ENCODE measurements at places on chromosomes 7 and 10.

DNA sequence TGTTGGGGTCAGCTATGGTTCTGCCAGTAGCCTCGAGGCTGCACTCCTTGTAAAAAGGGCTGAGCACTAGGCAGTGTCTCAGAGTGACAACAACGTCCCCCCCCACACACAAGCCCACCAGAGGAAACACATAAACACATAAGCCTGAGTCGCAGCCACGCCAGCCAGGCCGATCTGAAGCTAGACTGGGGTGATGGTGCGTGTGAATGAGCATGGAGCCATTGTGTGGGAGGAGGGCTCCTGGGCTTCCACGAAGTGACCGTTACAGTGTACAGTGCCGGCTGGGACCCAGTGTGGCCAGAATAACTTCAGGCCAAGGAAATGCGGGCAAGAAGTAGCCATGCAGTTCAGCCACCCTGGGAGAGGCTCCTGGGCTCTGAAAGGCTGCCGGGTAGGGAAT lies 3.7 kb upstream of the C10orf105 start:
- DNase-seq, result no peak

GRCh38 chr7:32489788-32490126 lies 423 bp downstream of the LSM5 start:
- DNase-seq, result no peak

- DNase-seq, result no peak
These were observed 221.0 kb downstream of the TWIST1 start for GRCh38 chr7:18896343-18896975.

DNA sequence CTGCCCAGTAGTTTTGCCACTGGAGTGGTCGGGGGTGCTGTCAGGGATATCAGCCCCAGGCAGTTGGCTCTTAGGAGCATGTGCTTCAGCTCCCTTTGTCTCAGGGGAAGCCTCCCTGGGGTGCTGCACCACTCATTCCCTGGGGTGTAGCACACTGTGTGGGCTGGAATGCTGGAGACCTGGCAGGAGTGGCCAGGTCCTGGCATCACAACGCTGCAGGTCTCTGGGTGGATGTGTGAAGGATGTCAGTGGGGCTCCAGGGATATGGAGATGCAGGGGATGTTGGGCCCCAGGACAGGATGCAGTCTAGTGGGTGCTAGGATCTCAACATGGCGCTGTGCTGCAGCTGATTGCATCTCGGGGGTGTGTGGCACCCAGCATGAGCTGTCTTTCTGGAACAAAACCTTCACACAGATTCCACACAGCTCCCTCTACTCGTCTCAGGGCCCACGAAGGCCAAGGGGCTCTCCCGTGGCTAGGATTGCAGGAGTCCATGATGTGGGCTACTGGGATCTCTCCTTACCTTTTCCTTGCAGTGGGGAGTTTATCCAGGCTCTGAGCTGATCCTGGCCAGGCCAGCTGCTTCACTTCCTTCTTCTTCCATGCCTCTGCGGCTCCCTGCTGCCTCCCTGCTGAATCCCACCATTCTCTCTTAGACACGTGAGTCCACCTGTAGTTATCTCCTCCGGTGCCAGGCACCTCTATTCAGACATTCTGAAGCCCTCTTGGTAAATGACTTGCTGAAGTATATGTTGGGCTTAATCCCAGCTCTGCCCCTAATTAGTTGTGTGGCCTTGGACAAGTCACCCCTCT lies 295.1 kb downstream of the RPS24 start:
- DNase-seq, result no peak

- DNase-seq, result no peak
These were observed 32.1 kb upstream of the CALD1 start for GRCh38 chr7:134747326-134747725.

GRCh38 chr10:80199828-80200227 lies 5.5 kb downstream of the ANXA11 start:
- no peak for DNase-seq

DNA sequence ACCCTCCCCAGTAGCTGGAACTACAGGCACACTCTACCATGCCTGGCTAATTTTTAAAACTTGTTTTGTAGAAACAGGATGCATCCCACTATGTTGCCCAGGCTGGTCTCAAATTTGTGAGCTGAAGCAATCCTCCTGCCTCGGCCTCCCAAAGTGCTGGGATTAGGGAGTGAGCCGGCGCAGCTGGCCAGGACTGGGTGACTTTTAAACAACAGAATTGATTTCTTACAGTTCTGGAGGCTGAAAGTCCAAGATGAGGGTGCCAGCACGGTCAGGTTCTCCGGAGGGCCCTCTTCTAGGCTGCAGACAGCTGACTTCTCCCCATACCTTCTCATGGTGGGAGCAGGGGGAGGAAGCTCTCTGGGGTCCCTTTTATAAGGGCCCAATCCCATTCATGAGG lies 75.2 kb upstream of the CHST15 start:
- no peak for DNase-seq

DNA sequence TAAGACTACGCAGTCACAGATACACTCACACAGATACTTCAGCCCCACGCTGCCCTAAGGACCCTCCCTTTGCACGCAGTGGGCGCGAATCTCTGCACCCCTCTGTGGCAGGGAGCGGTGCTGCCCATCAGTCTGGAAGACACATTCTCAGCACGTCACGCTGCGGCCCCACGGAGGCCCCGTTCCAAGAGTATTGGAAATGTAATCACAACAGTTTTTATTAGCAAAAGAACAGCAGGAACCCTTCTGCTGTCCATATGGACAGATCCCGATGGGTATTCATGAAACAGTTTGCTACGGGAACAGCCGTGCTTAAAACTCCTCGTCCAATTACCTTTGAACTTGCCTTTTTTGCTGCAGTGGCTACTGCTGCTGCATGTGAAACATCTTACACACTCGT lies 131.0 kb downstream of the RPS24 start:
- DNase-seq, result no peak

- DNase-seq, result no peak
These were observed 101.1 kb downstream of the RAPGEF5 start for GRCh38 chr7:22255834-22256233.

DNA sequence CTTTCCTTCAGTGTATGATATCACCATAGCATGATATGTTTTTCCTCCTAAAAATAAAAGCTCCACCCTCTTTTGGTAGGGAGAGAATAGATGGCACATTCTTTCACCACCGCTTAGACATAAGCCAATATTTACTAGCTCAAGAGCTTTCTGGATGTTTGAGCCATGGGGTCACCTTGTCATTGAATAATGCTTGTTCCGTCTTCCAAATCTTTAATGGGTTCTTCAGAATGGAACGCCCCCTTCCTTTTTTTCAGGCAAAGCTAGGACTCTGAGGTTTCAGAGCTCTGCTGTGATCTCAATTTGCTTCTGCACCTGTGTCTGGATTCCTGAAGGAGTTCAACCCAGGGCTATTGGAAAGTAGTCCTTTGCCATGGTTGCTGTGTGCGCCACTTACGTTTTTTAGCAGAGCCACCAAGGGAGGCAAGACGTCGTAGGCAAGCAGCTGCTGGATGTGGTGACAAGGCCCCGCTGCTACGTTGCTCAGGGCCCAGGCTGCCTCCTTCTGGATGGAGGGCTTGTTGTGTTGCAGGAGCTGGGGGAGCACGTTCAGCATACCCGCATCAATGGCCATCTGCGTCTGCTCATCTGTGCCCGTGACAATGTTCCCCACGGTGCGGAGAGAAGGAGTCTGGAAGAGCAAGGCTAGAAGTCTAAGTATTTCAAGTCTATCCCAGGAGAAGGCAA lies 23.2 kb downstream of the KPNA7 start:
- DNase-seq, result no peak

DNA sequence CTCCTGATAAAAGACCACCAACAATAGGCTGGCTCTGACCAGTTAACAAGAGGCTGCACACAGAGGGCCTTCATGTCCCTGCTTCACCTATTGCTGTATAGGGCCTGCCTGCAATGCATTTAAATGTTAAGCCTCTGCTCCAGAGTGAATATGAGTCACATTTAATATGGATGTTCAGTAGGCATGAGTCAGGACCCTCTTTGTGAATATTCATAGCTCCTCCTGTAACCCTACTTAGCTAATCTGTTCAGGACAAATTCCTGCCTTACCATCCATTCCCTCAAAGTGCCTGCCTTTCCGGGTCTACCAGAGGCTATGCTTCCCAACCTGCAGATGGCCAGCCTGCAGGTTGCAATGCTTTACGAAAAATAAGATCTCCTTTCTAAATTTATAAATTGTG lies 32.5 kb downstream of the ARHGAP22 start:
- no peak for DNase-seq

GRCh38 chr10:78964952-78965633 lies 103.7 kb upstream of the ZMIZ1 start:
- no peak for DNase-seq

- DNase-seq, result no peak
These were observed 59.4 kb downstream of the MAD1L1 start for GRCh38 chr7:2173189-2173827.

DNA sequence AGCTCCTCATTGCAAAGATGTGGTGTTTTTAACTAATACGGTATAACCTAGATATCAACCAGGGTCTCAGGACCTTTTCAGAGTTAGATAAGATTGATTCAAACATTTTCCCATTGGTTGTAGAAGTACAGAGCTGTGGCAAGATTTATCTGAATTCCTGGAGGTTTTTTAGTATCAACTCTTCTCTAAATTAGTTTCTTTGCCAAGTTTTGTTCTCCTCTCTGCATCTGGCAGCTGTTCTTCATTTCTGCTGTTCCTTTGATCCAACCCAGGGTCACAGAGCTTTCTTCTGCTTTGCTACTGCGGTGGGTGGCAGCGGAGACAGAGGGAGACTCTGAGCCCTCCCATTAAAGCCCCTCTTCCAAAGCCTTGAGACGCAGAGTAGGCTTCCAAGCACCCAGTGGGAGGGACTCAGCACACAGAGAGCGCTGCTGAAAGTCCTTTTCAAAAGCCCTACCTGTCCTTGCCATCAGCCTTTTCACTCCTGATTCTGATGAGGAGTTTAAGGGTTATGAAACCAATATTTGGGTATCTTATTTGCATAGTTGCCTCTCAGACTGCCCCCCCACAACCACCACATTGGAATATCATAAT lies 146.3 kb upstream of the EEPD1 start:
- no peak for DNase-seq

- DNase-seq, result no peak
These were observed 57.1 kb downstream of the NXPH1 start for GRCh38 chr7:8490391-8491045.

DNA sequence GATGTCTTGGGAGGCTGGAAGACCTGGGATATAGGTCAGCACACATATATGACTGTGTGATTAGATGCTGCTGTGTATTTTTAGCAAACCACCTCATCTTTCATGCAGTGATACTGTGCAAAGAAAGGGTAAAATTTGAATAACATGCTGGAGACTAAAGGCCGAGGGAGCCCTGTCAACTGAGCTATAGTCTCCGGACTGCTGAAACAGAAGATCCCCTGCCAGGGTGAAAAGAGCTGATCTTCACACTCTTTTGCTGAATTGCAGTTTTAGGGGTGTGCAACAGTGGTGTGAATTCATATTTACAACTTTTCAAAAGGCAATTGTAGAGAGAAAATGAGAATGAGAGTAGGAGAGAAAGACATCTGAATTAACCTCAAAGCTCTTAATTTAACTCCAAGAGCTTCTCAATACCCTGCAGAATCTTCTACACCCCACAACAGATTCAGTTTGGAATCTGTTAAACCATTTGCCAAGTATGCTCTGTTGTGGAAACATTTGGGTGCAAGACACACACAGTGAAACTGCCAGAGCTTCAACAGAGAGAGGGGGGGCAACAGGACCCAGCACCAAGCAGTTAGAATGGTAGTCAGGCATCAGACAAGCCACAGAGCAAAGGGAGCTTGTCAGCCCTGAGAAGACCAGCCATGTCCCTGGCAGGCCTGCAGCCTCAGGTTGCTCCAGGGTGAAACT lies 190.1 kb upstream of the STK17A start:
- no peak for DNase-seq

DNA sequence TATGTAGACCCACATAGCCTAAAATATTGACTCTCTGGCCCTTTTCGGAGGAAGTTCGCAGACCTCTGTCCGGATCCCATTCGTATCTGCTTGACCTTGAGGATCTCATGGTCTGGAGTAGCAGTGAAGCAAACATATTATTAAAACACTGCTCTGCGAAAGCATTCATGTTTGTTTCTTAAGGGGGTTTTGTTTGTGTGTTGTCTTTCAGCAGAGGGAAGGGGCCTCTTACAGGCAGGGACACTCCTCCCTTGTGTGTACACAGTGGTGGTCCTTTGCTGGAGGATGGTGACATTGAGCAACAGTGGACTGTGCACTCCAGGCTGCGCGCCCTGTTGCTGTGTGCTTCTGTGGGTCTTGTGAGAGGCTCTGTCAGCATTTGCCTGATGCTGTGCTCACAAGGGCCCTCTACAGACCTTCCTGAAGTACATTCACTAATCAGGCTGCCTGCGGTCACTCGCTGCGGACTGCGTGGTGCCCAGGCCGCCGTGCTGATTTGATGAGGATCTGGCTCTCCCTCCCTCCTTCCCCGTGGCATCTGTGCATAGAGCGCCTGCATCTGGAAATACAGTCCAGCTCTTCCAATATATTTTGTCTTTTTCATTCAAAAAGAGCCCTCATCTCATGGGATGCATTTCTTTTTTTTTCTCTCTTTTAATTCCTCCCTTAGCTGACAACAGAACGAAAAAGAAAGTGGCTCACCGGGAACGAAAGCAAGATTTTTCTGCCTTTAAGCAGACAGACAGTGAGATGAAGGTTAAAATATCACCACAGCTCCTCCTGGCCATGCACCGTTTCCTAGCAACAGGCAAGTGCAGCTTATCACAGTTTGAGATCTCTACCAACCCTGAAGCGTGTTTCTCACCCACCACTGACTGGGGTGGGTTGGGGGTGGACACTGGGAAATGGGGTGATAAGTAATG lies 135.8 kb downstream of the CNNM2 start:
- peak; percentile 63 for DNase-seq

GRCh38 chr7:106518967-106519366 lies 142.0 kb downstream of the CCDC71L start:
- DNase-seq, result no peak

GRCh38 chr7:101680406-101681145 lies 51.5 kb upstream of the MYL10 start:
- no peak for DNase-seq

- no peak for DNase-seq
These were observed 128.8 kb downstream of the SDHAF3 start for GRCh38 chr7:97246317-97246716.

DNA sequence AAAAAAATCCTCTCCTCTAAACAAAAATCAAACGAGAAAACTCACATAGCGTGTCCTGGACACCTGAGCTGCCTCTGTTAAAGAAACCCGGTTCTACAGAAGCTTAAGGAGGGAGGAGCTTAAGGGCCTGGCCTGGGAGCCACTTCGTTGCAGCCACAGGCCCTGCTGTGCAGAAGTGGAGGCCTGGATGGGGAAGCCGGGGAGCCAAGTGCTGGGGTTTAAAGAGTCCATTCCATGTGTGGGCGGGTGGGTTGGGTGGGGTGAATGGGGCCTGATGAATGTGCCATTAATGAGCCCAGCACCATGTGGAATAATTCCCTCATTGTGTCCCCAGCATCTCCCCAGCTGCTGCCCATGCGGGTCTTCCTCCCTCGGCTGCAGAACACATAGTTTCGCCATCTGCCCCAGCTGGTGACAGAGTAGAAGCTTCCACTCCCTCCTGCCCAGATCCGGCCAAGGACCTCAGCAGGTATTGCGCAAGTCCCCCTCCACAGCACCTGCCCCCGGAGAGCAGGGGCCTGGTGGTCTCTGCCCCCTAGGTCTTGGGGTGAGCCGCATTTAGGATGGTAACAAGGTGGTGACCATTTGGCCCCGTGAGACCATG lies 127.8 kb upstream of the BTBD16 start:
- DNase-seq, result no peak

- no peak for DNase-seq
These were observed 311.3 kb upstream of the AOAH start for GRCh38 chr7:37035631-37036030.

- no peak for DNase-seq
These were observed 1588.8 kb downstream of the REEP3 start for GRCh38 chr10:65110009-65110408.
